ENCODE measurements at places on chromosomes 1 and 21.

DNA sequence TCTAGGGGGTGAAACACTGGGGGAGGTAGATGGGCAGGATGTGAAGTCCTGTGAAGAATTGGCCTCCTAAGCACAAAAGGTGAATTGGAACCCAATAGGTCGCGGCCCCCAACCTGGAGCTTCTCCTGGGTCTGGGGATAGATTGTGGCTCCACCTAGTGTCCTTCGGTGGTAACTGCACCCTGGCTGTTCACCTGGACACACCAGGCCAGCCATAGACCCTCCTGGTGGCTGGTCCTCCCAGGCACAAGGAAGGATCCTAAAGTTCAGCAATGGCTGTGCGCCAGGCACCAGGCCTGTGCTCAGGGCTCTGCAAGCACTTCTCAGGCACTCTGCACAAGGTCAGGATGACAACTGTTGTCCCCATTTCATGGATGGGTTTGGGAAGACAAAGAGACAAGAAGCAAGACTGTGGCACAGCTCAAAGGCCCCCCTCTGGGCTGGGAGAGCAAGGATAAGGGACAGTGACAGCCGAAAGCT lies 13.5 kb downstream of the ESPN start:
- DNase-seq = no peak

- no peak for DNase-seq
These were observed 26.5 kb upstream of the AVPR1B start for GRCh38 chr1:206143537-206144172.

DNA sequence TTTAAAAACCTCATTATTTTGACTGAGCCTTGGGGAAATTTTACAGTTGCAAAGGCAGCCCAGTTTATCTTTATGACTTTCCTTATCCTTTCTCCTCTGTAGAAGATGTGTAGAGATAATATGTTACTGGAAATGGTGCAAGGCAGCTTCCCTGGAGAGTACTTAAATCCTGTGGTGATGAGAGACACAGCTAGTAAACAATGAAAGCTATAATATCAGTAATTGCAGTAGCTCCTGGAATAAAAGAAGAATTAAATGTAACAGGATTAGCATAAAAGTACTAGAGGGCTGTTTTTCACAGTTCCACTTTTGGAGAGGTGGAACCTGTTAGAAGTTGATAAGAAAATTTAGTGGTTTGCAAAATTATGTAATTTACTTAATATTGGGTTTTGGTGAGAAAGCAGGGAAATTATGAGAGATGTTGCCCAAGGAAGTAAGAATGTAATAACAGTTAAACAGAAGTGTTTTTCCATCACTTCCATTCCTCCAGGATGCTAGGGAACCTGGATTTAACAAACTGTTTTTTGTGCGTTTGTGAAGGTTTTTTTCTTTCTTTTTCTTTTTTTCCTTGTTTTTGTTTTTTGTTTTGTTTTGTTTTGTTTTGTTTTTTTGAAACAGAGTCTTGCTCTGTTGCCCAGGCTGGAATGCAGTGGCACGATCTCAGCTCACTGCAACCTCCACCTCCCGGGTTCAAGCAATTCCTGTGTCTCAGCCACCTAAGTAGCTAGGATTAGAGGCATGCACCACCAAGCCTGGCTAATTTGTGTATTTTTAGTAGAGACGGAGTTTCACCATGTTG lies 15.7 kb upstream of the EDEM3 start:
- no peak for DNase-seq

- no peak for DNase-seq
These were observed 9.3 kb upstream of the KLHDC8A start for GRCh38 chr1:205365945-205366463.

GRCh38 chr1:224205438-224205840 lies 22.4 kb downstream of the DEGS1 start:
- no peak for DNase-seq

DNA sequence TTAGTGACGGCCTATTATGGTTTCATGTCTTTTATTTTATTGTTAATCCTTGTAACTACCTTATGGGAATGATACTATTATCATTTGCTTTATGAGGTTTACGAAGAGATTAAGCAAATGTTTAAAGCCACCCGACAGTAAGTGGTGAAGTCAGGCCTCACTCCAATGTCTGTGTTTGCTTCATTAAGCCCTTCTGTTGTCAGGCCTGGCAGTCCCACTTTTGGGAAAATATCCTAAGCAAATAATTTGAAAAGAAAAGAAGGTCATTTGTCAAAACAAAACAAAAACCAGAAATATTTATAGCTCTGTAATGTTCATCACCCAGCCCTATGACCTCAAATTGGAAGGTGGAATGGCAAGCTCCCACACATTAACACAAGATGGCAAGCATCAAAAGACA lies 40.7 kb upstream of the USP24 start:
- no peak for DNase-seq

GRCh38 chr1:199002661-199003060 lies 363.8 kb downstream of the PTPRC start:
- no peak for DNase-seq

GRCh38 chr1:203239526-203240305 lies 10.2 kb upstream of the CHIT1 start:
- no peak for DNase-seq

GRCh38 chr1:27690183-27690582 lies 18.2 kb upstream of the IFI6 start:
- no peak for DNase-seq

GRCh38 chr1:22652881-22653316 lies at the start of gene C1QB:
Gene C1QB, plus strand, starts transcription at chr1:22653236. Its CDS starts 6,227 bp downstream, at chr1:22659463.
- DNase-seq = no peak
